SW 1271 (cell line): ENCODE measurements at places on chromosomes 2 and 18.

DNA sequence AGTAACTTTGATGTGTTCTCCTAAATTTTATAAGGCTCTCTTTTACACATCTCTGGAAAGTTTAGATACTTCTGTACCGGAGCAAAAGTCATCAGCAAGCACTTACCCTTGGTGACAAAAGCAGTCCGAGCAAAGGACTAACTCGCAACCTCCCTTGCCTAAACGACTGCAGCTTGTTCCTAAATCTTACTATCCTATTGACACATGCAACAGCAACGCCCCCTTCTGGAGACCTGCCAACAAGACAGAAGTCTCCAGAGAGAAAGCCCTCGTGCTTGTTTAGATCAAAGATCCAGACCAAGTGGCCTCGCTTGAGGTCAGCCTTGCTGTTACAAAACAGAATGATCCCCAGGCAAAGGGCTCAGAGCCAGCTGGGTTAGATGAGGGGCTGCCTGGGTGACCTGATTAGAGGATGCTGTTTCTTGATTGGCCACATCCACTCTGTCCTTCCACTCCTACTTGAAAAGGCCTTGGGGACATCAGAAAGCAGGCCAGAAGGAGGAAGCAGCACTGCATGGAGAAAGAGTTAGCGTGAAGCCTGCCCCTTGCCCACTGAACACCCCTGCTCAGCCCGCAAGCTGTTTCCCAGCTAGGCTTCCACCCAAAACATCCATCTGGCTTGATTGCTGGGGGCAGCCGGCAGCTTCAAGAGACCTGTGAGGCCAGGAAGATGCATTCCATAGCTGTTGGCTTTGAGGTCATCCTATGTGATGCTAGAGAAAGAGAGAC is 94.3 kb downstream of the HNRNPLL start:
- DNase-seq: peak; percentile 71

DNA sequence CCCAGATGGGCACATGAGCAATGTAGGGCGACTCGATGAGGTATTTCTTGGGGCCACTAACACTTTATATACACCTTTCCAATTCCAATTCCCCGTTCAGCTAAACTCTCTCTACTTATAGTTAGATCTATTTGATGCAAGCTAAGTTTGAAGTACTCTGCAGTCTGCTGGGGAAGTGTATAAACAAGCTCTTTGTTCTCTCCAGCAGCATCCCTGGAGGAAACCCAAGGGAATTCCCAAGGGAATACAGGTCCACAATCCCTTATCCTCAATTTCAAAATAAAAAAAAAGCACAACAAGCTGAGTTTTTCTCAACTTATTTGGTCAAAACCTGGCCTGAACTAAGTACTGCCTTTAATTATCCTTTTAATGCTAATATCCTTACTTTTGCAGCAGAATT is 433.3 kb downstream of the NBAS start:
- no peak for DNase-seq

- DNase-seq: peak; percentile 75
Observed at GRCh38 chr2:48107326-48107925, 201.1 kb upstream of the FBXO11 start.

GRCh38 chr2:177711483-177712265 is 319.1 kb downstream of the AGPS start:
- DNase-seq: no peak

DNA sequence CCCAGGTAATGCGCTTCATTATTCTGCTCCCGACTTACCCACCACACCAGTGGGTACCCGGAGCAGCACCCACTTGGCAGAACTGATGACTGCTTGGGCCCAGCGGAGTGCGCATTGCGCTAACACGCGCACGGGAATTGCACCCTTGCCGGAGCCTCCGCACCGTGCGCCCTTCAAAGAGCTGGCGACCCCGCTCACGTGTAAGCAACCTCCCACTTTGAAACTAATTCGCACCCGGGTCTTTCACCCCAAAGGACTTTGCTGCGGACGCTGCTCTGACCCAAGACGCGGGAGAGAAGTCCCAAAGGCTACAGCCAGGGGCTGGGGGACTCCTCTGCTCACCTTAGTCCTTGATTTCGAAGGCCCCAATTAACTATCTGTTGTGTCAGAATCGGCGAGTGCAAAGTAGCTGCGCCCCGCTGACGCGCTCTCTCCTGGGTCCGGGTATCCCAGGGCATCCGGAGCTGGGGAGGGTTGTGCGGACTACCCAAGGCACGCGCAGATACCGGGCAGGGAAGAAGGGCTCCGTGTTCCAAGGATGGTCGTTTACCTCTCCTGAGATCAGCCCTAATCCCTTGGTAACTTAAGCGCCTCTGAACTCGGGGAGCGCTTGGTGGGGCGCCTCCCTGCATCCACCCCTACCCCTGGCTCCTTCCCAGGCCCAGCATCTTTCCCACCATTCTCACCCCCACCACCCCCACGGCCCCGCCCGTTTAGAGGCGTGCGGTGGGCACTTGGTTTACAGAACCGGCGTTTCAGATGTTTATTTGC is 13.1 kb upstream of the SATB2 start:
- no peak for DNase-seq

GRCh38 chr18:13377496-13377895 is 158.9 kb downstream of the LDLRAD4 start:
- no peak for DNase-seq
